Activated naive CD8-positive, alpha-beta T cell treated with anti-CD3 and anti-CD28 coated beads, Interleukin-2, amount 10 ng/mL, durations not matched to agents 7 days and 5 days (primary cell): ENCODE measurements at places on chromosomes 5 and 9. TPM values are rescaled to one million over a fixed set of nuclear protein-coding genes. Genes with fewer than 3 reads are reported as not detected.

GRCh38 chr9:34741628-34742027 is 31.7 kb upstream of the CCL21 start:
- DNase-seq: no peak

DNA sequence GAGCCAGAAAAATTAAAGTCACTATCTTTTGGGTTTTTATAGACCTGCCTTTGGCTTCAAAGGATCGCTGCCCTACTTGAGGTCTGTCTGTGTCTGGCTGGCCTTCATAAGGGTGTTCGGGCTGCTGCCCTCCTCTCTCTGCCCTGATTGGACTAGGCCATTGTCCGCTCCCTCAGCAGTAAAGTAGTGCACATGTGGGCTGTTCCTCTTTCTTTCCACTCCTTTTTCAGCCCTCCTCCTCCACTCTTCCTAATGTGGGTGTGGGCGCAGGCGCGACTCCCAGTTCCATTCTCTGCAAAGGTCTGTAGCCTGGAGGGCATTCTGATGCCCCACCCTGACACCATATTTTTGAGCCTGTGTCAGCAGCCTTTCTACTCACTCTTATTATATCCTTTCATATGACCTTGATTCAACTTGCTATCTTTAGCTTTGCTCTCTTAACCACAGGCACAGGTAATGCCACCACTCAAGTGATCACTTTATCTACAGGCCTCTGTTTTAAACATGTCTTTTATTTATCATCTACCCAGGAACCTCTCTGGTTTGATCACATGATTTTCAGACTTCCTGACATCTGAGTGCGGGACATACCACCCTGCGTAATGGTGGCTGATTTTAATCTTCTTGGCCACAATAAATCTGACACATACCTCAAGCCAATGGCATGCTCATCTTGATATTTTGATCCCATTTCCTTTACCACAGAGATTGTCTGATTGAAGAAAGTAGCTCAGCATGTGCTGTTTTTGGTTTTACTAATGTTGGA is 144.5 kb downstream of the AOPEP start:
- no peak for DNase-seq

DNA sequence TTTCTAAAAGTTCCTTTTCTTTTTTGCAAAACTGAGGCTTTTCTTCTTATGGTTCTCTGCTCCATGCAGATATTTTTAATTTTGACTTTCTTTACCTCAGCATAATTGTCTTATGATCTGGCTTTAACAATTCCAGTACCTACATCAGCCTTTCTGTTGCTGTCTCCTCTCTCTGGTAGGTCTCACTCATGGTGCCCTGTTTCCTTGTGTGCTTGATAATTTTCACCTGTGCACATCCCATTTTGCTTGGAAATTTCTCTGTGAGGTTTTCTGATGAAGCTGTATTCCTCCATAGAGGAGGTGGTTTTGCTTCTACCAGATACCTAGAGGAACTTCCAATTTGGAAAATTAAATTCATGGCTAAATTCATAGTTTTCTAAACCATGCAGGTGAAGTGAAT is 2.3 kb upstream of the HSD17B3 start:
- DNase-seq: no peak

DNA sequence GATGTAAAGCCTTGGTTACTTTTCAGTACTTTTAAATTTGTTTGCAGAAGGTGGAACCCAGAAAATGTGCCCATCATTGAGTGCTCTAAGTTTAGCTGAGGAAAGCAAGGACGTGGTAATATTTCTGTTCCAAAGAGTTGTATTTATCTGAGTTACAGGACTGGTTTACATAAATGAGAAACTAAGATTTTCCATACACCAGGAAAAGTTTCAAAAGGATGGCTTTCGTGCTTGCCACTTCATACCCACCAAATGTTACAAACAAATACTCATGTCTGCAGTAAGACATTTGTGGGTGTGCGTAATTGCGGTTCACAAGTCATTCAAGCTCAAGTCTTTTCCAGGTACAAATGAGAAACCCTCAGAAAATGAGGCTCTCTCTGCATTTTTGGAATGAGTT is 68.1 kb downstream of the CWC27 start:
- DNase-seq: no peak

DNA sequence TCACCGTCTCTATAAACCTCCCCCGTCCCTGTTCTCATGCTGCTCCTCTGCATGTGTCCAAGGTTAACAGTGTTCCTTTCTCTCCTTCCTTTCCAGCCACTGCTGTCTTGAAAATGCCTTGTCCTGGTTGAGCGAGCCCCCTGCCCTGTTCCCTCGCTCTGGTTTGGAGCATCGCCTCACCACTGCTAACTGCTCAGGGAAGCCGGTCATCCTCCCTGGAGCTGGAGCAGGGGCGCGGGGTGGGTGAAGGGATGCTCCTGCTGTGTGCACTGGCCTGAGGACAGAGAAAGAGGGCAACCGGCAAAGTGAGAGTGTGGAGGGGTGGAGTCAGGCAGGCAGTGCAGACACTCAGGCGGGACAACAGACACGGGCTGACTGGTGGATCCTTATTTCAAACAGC is 19.4 kb downstream of the UBE2QL1 start:
- no peak for DNase-seq

DNA sequence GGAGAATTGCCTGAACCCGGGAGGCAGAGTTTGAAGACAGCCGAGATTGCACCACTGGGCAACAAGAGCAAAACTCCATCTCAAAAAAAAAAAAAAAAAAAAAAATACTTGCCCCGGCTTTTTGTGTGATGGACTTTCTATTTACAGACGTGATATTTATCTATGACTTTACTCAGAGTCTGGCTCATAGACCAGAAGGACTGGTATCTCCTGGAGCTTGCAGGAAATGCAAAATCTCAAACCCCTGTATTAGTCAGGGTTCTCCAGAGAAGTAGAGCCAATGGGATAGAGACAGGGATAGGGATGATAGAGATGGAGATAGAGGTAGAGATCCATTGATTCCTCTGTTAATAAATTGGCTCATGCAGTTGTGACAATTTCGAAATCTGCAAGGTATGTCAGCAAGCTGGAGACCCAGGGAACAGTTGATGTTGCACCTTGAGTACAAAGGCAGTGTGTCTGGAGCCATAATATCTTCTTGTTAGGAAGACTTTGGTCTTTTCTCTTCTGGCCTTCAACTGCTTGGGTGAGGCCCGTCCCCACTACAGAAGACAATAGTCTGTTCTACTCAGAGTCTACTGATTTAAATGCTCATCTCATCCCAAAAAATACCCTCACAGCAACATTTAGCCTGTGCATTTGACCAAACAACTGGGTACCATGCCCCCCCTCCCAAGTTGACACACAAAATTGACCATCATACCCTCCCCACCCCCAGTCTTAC is 195.4 kb upstream of the MSX2 start:
- DNase-seq: no peak

- DNase-seq: no peak
Measured at GRCh38 chr9:106693558-106693957, 169.4 kb upstream of the ZNF462 start.

DNA sequence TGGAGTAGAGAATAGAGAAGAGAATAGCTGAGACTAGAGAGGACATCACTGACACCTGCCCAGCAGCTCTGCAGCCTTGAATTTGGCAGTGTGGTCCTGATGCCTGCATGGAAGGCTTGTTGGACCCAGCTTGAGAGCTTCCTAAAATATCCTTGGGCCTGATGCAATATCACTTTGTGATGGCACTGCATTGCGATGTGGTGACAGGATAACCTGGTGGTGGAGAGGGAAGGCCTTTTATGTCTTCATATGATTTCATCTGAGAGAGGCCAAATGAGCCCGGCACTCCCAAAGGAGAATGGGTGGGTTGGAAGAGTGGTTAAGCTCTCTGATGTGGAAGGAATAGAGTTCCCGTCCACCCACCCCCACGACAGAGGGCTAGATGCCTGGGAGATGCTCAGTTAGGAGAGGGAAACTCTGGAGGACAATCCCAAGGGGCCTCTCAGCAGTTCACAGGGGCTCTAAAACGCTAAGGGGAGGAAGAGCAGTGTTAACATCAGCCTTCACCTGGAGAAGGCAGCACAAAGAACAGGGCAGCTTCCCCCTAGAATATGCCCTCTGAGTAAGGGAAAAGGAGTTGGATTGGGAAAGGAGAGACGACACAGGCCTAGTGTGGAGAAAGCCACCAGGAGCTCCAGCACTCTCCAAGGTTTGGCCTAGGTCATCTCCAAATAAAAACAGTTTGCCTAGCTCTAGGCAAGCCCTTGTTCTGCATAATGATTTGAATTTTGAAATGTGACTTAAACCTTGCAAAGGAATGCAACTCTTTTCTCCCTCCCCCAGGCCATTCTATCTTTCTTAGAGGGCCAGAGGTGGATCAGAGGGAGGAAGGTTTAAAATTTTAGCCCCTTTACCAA is 99.8 kb upstream of the SSBP2 start:
- no peak for DNase-seq

DNA sequence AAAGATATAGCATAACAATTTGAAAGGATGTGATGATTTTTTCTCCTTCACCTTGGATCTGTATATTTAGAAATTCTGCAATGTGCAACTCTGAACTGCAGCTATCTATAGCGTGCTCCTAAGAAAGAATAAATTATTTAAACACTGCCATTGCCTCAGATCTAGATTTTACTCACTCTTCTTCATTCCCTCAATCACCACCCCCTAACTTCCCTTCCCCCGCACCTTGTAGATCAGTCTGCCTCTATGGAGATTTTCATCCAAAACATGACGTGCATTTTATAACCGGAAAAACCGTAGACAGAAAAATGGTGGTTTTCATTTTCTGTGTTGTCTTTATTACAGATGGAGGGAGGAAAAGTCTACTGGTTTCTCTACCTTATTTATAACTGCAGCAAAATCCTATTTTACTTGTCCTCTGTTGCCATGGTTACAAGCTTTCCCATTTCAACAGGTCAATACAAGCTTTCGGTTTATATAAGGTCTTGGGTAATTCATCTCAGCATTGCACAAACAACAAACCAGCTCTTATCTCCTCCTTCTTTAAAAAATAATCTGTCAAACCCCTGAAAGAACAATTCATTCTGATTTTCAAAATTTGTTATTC is 480.0 kb downstream of the TAF11L14 start:
- no peak for DNase-seq

GRCh38 chr5:5421149-5421960 is 1.1 kb upstream of the ICE1 start:
- DNase-seq: no peak

- peak; percentile 35 for DNase-seq
Measured at GRCh38 chr5:137075163-137075970, 423.8 kb downstream of the SPOCK1 start.

GRCh38 chr9:104748359-104749031 is 1.0 kb downstream of the NIPSNAP3A start:
- DNase-seq: no peak

DNA sequence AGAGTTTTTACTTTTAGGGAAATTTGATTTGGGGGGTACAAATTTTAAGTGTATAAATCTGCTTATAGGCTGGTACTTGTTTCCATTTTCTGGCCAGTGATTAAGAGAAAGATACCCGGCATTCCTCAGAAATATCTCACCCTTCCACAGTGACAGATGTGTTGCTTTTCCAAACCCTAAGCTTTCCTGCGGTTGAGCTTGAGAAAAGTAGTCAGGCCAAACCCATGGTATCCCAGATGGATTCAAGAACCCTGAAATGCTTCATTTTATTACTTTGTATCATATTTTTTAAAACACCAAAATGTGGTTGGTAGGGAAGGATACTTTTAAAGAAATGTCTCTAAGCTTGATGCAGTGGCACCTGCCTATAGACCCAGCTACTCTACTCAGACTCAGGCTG is 23.5 kb downstream of the SPTAN1 start:
- no peak for DNase-seq

GRCh38 chr5:61817472-61818326 is 485.6 kb downstream of the ZSWIM6 start:
- DNase-seq: no peak

DNA sequence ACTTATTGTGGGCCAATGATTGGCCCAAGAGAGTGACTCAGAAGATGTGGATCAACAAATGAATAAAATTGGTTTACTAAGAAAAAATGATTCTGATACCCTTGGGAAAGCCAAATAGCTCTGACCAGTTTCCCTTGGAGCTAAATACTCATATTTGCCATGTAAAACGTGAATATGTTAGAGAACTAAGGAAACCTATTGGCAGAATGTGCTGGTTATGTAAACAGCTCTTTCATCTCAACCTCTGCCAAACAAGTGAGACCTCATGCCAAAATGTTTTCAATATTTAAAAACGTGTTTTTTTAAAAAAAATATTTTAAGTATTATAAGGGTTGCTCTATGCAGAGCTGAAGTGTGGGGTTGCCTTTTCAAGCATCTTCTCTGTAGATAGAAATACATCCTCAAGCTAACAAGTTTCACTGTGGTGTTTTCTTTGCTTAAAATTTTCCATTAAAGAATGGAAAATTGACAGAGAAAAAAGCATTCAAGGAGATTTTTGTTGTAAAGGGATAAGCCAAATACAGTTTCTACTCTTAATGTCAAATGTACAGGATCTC is 186.9 kb upstream of the TUT7 start:
- DNase-seq: no peak

- no peak for DNase-seq
Measured at GRCh38 chr9:133591116-133591910, 17.9 kb downstream of the FAM163B start.

- DNase-seq: no peak
Measured at GRCh38 chr5:17381932-17382331, 116.1 kb upstream of the TAF11L2 start.

GRCh38 chr9:36877239-36877638 is 156.8 kb downstream of the PAX5 start:
- no peak for DNase-seq

The ENC1 gene
- total RNA-seq: 0.78 TPM

The BHMT gene
- not detected for total RNA-seq

The FABP6 gene
- total RNA-seq: not detected

The CFAP90 gene
- not detected for total RNA-seq

The OR1J2 gene
- total RNA-seq: not detected

The TRIM14 gene
- 108 TPM for total RNA-seq

The FYB1 gene
- 355 TPM for total RNA-seq

The TMC1 gene
- total RNA-seq: not detected

The TMOD1 gene
- total RNA-seq: 0.79 TPM

The ENHO gene
- total RNA-seq: not detected
